D721Med (cell line): ENCODE measurements at places on chromosomes 5 and 9.
A peak's percentile ranks its signal among the peaks of the same experiment; 100 is the strongest.

DNA sequence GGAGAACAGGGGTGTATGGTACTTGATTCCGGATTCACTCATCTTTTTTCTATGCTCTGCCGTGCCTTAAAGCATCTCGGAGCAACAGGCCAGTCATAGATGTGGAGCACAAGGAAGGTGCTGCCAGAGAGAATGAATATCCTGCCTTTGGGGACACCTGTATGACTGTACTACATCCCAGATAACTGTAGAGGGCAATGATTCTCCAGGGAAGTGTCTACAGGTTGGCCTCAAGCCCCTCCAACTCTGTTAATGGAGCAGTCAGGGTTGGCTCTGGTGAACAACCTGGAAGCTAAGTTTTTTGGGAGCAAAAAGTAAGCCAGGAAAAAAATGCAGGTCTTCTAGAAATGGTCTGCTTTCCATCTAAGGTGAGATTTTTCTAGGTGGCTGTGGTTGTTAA lies 71.0 kb downstream of the NREP start:
- DNase-seq = no peak

GRCh38 chr9:135947582-135947981 lies 13.6 kb downstream of the UBAC1 start:
- no peak for DNase-seq

DNA sequence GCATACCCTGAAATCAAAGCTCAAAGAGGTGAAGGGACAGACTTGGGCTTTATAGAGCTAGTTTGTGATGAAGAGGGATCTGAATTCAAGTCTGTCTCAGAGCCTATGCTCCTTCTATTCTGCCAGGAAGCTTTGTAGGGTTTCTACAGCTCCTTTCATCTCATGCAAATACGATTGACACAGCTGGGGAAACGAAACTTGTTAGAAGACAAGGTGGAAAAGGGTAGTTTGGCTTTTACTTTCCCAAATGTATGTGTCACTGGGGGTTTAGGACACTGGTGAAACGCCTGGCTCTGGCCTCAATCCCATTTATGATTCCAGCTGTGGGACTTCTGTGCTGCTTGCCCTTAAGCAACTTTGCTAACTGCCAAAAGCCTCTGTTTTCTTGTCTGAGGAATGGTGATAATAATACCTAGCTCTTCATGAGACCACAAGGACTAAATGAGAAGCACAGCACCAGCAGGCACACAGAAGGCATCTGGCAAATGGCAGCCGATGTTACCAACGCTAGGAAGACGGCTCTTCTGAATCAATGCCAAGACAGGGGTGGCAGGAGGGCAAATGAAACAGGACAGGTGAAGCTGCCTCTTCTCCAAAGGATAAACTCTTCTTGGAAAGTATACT lies 70.3 kb upstream of the EQTN start:
- DNase-seq = no peak

DNA sequence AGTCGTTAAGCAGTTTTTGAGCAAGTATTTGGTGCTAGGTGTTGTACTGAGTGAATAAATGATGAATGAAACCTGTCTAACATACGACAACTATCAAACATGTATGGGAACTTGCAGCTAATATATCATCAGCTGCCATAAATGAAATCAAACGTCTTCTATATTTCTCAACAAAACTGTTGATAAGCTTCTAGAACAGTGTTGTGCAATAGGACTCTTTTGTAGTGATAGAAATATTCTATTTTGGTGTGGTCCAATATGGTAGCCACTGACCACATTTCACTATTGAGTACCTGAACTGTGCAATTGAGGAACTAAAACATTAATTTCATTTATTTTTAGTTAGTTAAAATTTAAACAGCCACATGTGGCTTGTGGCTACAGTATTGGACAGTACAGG lies 16.3 kb upstream of the FYB1 start:
- DNase-seq = no peak

- DNase-seq = no peak
These were observed 782.4 kb upstream of the WWC1 start for GRCh38 chr5:167509076-167509475.

- no peak for DNase-seq
These were observed 40.9 kb downstream of the TNPO1 start for GRCh38 chr5:72857396-72857795.

- DNase-seq = no peak
These were observed 388.0 kb upstream of the PIK3R1 start for GRCh38 chr5:67827541-67827940.

DNA sequence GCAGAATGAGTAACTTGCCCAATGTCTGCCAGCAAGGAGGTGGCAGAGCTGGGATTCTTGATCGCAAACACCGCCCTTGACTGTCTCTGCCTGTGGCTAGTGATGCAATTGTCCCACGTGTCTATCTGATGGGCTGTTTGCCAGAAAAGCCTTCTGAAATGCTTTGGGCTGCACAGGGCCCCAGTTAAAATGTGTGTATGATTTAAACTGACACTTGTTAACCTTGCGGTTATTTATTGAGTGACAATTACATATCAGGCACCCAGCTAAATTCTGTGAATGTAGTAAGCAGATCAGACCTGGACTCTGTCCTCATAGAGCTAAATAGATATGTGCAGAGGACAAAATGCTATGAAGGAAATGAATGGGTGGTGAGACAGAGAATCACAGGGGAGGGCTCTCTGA lies 11.6 kb upstream of the IL12B start:
- DNase-seq = no peak

GRCh38 chr5:134521841-134522240 lies 3.6 kb upstream of the JADE2 start:
- DNase-seq = no peak

DNA sequence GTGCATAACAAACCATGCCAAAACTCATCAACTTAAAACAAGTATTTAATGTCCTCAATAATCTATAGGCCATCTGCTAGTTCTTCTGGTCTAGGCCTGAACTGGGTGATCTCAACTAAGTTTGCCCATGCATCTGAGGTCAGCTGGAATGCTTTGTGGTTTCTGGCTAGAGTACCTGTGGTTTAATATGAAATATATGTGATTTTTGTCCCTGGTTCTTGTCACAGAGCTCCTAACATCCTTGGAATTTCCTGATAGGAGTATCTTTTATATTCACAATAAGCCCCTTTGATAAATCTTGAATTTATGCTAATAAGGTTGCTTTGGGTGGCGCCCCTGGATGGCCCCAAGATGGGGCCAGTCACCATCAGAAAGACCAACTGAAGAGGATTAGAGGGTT lies 535.9 kb downstream of the DNAH5 start:
- DNase-seq = no peak

- DNase-seq = peak; percentile 46
These were observed 23.1 kb downstream of the TRIM7 start for GRCh38 chr5:181181650-181182565.

- DNase-seq = no peak
These were observed 421.3 kb downstream of the CDH12 start for GRCh38 chr5:22431840-22432239.

GRCh38 chr5:90934091-90934719 lies 375.6 kb downstream of the ADGRV1 start:
- no peak for DNase-seq

GRCh38 chr5:146109379-146109778 lies 4.0 kb upstream of the PLAC8L1 start:
- no peak for DNase-seq

DNA sequence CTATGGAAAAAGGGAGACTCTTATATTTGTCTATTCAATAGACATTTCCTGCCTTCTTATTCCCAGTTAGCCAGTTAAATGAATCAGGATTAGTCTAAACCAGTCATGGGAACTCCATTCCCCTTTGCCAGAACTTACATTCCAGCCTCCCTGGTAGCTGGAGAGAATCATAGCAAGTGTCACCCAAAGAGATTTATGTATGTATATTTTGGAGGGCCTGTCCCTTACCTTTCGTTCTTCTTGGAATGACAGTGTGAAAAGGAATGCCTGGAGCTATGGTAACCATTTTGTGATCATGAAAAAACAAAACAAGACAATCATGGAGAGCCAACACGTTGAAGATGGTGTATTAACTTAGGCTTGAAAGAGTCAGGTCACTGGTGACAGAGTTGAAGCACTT lies 627.7 kb downstream of the CCDC171 start:
- DNase-seq = no peak

- no peak for DNase-seq
These were observed 15.4 kb upstream of the VPS13A start for GRCh38 chr9:77161966-77162365.

- no peak for DNase-seq
These were observed 96.4 kb downstream of the ACTL7B start for GRCh38 chr9:108759399-108759798.

- DNase-seq = no peak
These were observed 121.8 kb upstream of the SAP30L start for GRCh38 chr5:154324033-154324432.

DNA sequence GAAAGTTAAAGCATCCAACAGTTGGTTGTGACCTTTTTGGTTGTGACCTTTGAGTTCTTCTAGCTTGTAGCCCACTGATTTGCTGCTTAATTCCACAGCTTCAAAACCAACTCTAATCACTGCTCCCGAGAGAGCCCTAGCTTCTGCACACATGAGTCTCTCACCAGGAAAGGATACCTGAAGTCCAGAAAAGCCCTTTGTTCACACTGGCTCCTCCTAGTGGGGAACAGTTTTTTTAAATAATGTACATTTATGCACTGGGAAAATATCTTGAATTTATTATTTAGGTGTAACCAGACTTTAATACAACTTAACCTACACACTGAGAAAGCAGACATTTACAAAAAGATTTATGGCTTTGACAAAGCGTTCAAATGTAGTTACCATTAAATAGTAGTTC lies 120.2 kb upstream of the CCDC152 start:
- no peak for DNase-seq

- DNase-seq = no peak
These were observed 221.4 kb upstream of the TRIM32 start for GRCh38 chr9:116465576-116466270.

DNA sequence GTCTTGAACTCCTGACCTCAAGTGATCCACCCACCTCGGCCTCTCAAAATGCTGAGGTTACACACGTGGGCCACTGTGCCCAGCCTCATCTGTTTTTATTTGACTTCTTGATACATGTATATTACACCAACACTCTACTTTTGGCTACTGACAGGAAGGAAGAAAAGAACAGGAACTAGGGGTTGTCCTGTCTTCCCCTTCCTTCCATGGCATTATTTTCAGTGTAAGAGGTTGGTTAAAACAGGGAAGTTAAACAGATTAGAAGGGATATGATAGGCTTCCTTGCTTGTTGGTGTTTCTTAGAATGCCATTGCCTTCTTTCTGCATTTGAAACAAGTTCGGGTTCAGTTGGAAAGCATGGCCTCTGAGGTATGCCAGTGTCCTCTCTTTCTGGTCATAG lies 312.8 kb downstream of the NDUFS4 start:
- no peak for DNase-seq

- no peak for DNase-seq
These were observed 161.2 kb downstream of the RGS3 start for GRCh38 chr9:113624721-113625120.

- no peak for DNase-seq
These were observed 26.0 kb downstream of the BASP1 start for GRCh38 chr5:17243287-17244063.

DNA sequence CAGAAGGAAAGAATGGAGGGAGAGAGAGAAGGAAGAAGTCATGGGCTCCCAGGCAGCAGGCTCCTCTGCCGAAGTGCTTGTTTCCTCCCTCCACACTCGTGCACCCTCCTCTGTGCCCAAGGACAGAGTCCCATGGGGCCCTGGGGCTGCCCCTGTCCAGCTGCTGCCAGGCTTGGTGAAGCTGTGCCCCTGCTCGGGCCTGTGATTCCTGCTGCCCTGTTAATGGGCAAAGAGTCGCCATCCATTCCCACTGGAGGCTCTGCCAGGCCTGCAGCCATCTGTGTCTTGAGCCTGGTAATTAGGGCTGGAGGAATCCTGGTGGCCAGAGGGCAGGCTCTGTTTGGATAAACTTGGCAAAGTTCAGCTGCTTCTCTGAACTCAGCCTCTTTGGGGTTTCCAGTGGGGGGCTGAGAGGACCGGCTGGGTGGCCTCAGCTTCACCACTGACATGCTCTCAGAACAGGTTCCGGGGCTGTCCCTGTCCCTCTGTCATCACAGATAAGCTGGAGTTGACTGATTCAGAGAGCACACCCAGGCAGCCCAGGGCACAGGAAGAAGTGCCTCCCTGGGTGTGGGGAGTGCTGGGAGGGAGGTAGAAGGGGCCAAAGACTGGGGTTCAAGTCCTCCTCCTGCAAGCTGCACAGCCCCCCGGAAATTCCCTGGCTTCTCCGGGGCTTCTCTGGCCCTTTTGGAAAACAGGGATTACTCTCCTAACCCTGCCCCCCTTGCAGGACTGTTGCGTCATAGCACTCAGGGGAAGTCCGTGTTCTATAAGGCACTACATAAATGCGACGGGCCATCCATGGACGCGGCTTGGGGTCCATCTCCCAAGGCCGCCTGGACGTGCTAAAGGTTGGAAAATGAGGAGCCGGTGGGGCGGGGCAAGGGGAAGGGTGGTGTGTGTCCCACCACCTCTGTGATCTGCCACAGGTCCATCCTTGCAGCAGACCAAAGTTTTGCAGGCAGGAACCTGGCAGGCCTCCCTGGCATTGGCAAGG lies 154.8 kb downstream of the PAX5 start:
- no peak for DNase-seq

- DNase-seq = no peak
These were observed 30.8 kb upstream of the AGGF1 start for GRCh38 chr5:76999451-76999850.

GRCh38 chr9:76650692-76651091 lies 113.5 kb upstream of the PCA3 start:
- no peak for DNase-seq

DNA sequence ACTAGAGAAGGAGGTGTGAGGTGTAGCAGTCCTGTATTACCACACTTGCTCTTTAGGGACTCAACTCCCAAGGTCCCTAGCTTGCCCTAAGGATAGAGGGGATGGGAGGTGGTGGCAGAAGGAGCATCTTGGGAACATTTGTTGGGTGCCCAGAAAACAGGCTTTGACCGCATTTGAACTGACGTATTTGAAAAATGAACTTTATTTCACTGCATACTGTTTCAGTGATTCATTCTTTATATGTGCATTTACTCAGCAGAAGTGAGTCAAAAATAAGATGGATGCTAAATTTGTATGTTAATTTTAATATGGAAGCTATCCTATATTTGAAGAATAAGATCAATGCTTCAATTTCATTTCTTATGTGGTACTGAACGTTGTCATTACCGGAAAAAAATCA lies 18.7 kb downstream of the DMRT3 start:
- DNase-seq = no peak

- no peak for DNase-seq
These were observed 9.8 kb downstream of the LURAP1L start for GRCh38 chr9:12784461-12785259.

DNA sequence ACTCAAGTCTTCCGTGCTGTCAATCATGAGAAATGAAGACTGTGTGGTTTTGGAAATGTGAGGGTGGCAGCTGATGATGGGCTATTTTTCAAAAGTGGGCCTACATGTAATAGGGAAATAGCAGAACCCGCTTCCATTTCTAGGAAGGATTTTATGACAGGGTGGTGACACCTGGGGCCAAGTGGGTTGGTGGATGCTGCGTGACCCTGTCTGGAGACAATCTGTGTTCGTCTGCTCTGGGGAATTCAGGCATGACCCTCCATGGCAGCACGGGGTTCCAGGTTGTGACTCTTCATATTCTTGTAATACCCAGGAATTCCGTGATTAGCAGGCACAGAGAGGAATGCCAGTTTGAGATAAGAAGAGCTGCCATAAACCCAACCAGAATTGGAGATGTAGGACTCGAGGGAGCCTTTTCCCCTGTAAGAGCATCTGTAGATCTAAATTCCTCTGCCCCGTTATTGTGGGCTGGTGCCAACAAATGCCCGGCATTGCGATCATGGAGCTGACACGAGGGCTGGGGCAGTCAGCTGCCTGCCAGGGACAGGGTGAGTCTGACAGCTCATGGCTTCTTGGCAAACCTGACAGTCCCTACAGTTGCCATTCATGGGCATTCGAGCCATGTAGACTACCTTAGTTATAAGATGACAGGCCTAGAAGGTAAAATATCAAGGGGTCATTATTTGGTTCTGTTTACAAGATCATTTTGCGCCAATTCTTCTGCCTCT lies 279.7 kb downstream of the GADD45G start:
- DNase-seq = no peak
